Daoy (cell line): ENCODE measurements at places on chromosomes 5 and 9. TPM values are rescaled to one million over a fixed set of nuclear protein-coding genes. Genes with fewer than 3 reads are reported as not detected.

The MLLT3 gene
- 2.1 and 3.8 TPM in 2 replicates for total RNA-seq

The ANKRD33B gene
- 1.5 and 1.7 TPM in 2 replicates for total RNA-seq

The MAN1B1 gene
- 57.5 and 61.9 TPM in 2 replicates for total RNA-seq

The CARD19 gene
- 36.1 and 64.4 TPM in 2 replicates for total RNA-seq

The QRFP gene
- not detected in 2 replicates for total RNA-seq
